Cerebellar nuclear complex (tissue), 1 donor: ENCODE measurements at places on chromosomes 11 and 22.
A peak's percentile ranks its signal among the peaks of the same experiment; 100 is the strongest.

- no peak for DNase-seq
Measured at GRCh38 chr11:76588455-76589325, 81.9 kb downstream of the LRRC32 start.

- DNase-seq, result no peak
Measured at GRCh38 chr11:118168751-118169150, 7.7 kb downstream of the SCN2B start.

DNA sequence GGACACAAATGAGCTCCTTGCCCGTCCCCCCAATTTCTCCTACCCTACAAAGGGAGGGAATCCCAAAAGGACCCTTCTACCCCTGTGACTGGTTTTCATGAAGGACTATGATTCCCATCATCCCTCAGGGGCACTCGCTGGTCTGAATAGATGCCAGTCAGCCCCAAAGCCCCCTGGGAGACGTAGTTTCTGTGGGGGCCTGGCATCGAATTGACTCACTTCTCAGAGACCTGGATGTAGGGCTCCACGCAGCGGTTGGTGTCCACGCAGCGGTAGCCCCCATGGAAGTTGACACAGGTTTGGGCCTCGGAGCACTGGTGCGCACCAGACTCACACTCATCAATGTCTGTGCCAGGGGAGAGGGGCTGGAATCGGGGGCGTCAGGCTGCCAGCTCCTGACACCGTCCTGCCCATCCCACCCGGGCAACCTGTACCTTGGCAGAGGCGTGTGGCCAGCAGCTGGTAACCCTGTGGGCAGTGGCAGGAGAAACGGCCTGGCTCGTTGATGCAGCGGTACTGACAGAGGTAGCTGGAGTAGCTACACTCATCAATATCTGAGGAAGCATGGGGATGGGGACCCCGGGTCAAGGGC is 4.4 kb downstream of the EFEMP2 start:
- DNase-seq, result no peak

DNA sequence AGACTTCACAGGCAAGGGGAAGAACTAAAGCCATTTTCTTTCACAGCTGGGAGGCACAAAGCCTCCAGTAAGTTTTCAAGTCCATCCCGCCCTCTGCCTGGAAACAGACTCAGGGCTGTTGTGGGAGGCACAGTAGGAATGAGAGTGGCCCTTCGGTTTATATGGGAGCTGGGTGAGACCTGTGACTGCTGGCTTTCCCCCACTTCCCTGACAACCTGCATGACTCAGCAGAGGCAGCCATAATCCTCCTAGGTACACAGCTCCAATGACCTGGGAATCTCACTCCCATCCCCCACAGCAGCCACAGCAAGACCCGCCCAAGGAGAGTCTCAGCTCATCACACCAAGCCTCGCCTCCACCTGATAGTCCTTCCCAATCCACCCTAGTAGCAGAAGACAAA is 12.1 kb upstream of the TMEM45B start:
- no peak for DNase-seq

DNA sequence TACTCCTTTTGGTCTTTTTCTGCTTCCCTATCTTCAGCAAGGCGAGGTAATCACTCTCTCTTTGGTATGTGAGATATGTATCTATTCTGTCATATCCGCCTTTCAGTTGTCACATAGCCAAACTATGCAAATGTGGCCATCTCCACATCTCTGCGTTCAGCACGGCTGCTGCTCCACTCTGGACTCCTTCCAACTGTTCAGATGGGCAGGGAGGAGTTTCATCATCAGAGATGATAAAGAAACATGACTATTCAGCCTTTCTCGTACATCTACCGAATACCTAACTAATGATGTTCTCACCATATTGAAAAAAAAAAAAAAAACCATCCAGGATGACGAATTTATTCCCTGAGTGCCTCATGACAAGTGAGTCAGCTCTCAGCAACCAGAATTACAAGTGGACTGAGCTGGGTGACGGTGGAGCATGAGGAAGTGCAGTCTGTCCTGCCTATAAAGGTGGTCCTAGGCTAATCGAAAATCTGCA is 899.6 kb downstream of the OPCML start:
- DNase-seq, result no peak

DNA sequence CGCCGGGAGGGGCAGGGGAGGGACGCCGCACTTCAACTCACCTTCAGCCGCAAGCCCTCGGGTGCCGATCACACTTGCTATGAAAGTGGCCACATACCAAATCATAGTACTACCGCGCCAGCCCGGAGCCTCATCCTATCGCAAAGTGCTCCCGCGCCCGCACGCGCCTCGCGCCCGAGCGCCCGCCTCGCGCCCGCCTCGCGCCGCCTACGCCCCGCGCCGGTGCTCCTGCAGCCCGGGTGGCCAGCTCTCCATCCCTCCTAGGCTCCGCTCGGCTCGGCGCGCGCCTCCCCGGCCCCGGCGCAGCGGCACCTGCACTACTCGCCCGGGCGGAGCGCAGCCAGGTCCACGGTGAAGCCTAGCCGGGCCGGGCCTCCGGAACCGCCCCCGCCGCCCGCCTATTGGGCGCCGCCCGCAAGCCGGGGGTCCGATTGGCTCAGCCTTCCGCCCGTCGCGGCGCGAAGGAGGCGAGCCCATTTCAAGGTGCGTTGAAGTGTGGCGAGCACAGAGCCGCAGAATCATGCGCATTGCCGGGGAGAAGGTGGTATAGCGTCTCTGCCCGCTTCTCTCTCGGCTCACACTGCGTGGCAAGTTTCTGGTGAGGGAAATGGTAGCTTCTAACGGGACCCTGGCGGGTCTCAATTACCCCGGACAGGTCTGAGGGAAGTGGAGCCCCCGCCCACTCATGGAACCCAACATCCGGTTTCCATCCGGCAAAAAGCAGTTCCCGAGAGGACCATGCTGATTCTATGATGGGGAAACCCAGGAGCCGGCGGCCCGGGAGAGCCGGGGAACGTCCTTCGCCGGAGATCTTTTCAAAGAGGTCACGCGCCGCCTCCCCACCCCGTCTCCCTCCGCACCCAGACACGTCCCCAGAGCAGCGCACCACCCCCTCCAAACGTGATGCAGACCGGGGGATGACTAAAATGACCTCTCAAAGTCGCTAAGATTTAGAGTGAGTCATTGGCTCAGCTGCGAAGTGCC is at the start of gene IGSF9B:
TSS of gene IGSF9B (minus strand) at position 319 of the 984 bp plus-strand sequence. CDS start at position 105, 214 bp downstream.
- DNase-seq, result peak; percentile 48

DNA sequence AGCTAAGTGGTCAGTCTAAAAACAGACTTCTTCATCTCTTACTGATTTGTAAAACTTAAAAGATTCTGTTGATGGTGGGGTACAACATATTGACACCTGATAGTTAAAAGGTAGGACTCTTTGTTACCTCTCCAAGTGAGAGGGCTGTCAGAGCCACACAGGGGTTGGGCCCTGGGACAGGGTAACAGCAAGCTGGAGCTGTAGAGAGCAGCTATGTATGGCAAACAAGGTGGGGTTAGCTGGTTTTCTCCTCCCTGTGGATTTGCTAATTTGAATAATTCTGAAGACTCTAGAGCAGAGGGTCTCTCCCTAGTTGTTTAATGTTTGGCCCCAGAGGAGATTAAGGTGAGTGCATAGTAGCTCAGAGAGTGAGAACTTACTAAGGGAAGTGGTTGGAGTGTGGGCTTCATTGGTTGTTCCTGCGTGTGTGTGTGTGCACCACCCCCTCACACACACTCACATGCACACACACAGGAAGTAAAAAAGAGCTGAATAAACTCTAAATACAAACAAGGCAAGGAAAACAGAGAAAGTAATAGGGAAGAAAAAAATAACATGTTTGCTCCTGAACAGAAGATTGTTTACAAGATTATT is 9.2 kb upstream of the GAS2 start:
- no peak for DNase-seq

GRCh38 chr11:9461760-9462134 is 935 bp downstream of the ZNF143 start:
- DNase-seq, result peak; percentile 8

GRCh38 chr11:131875611-131876010 is 505.2 kb downstream of the NTM start:
- DNase-seq, result no peak

DNA sequence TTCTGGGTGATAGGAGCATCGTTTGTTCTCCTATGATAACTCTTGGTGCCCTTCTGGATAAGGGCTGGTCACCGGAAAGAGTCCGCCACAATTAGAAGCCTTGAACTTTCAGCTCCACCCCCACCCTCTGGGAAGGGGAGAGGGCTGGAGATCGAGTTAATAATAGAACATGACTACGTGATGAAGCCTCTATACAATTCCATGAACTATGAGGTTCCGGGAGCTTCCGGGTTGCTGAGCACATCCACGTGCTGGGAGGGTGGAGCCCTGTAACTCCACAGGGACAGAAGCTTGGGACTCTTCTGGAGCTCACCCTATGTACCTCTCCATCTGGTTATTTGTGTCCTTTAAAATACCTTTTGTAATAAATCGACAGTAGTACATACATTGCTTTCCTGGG is 40.3 kb downstream of the ARHGAP42 start:
- DNase-seq, result no peak

- DNase-seq, result no peak
Measured at GRCh38 chr11:80082406-80082805, 641.6 kb upstream of the TENM4 start.

DNA sequence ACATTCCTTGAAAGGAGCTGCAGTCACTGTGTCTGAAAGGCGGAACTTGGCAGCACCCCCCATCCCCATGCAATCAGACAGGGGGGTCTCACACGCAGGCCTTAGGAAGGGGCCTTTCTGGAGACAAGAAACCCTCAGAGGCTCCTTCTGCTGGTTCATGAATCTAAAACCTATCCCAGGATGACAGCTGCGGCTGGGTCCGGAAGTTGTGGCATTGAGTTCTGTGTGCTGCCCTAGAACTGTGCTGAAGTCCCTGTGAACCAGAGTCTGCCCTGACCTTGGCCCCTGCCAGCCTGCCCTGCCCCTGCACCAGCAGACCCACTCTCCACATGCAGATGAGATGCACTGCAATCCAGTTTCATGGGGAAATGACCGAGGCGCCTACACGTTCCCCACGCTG is 268.0 kb downstream of the CTTN start:
- DNase-seq, result no peak

- no peak for DNase-seq
Measured at GRCh38 chr11:22703040-22703439, 36.6 kb downstream of the GAS2 start.

GRCh38 chr11:88013508-88014065 is 161.7 kb downstream of the RAB38 start:
- DNase-seq, result no peak

DNA sequence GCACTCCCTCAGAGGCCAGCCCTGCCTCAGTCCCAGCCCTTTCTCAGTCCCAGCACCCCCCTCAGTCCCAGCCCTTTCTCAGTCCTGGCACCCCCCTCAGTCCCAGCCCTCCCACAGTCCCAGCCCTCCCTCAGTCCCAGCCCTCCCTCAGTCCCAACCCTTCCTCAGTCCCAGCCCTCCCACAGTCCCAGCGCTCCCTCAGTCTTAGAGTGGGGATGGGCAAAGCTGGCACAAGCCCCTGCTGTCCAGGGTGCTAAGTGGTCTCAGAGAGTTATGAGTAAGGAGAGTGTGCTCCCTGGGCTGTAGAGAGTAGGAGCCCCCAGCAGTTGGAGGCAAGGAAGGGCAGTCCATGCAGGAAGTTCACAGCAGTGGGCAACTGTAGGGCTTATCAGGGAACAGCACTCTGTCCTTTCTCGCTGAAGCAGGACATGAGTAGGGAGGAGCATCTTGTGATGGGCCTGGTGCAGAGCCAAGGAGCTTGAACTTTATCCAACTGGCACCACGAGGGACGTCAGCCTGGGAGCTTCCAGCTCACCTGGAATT is 51.4 kb upstream of the CRYBB3 start:
- DNase-seq, result no peak
